ENCODE measurements at places on chromosomes 1 and 21.

GRCh38 chr1:183655562-183656075, 2.5 kb upstream of the APOBEC4 start:
- peak; percentile 70 for DNase-seq

DNA sequence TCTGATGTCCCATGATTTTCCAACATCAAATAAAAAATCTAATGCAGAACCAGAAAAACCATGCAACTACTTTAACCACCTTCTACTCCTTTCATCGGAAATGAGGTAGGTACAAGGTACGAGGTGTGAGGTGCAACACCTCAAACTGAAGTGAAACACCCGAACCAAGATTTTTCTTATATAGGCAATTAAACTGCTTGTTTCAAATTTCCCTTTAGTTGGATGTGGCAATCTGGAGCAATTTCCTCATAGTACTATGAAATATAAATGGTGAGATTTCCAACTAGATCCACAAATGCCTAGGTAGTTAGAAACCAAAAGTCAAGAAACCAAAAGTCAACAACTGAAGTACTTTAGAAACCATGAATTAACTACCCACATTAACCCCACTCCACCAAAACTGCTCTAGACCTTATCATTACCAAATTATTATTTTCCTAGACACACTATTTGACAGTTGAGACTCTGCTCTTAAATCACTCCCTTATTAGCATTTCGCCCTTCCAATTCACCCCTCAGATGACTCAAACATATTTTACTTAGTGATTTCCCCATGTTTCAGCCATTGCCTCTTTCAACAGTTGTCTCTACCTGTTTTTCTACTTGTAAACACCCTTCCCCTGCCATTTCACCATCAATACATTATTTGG, 37.8 kb downstream of the FUBP1 start:
- peak; percentile 11 for DNase-seq

DNA sequence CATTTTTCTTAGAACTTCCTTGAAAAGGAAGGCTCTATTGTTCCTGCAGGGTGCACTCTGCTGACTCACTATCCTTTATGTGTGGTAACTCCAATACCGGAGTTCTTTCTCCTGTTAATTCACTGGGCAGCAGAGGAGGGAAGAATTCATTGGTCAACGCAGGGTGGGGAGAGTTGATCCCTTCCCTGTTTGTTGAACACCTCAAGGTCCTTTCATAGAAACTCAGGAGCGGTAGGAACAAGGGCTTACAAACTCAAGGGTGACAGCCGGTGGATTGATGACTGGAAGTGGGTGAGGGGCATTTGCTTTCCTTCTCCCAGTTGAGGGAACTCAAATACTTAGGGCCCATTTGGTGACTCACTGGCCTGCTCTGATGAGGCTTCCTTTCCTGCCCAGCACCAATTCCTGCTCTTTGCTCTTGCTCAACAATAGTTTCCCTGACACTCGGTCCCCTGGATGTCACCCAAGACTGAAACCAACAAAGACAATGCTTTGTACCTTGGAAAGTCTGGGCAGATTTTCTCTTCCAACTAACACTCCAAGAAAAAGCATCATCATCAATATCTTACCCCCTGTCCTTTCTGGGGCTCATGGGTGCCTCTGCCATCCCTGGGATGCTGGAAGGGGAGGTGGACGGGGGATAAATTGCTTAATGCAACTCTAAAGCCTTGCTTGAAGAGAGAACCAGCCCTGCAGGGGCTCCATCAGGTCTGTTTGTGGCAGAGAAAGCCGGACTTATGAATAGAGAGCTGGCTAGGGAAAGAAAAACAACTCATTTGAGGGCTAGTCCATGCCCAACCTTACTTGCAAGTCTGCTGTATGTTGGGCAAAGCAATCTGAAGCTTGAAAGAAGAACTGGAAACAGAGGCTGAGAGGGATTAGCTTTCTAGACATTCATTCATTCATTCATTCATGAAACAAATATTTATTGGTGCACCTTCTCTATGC, 9.3 kb downstream of the SLC26A9 start:
- DNase-seq: peak; percentile 19

DNA sequence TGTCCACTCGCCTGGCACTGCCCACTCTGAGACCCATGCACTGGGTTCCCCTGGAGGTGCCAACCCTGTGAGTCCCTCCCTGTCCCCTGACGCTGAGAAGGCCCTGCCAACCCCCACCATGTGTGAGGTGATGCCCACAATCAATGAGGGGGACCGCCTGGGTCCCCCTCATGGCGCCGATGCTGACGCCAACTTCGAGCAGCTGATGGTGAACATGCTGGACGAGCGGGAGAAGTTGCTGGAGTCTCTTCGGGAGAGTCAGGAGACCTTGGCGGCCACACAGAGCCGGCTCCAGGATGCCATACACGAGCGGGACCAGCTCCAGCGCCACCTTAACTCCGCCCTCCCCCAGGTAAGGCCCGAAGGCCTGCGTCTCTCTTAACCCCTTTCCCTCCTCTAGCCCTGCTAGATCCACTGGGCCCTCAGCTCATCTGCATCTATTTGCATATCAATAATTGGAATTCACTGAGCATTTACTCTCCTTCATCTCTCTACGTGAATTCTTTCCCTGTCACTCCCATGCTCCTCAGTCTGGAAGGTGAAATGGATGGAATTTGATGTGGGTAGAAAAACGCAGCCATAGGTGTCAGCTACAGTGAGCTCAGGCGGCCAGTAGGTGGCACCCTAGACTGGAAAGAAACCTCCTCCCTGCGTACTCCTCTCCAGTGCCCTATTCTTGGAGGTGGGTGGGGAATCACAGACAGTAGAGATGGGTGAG, 12.8 kb downstream of the PPFIA4 start:
- peak; percentile 55 for DNase-seq

DNA sequence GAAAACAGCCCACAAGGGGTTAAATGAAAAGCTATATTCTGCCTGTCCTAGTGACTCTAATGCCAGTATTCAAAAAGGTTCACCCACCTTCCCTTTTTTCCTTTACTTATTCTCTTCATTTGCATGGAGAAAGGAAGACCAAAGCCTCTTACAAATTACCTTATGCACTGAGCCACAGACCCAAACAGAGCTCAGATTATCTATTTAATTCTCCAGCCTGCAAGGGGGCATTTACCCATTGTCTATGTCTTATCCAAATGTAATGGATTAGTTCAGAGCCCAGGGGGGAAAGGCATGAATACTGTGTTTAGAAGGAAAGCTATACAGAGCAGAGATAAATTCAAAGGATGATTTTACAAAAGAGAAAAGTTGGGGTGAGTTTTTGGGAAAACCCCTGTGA, 388.5 kb downstream of the OMA1 start:
- no peak for DNase-seq

- DNase-seq: no peak
Observed at GRCh38 chr1:113860891-113861290, 10.6 kb downstream of the PTPN22 start.

GRCh38 chr1:30632481-30632880, 90.9 kb downstream of the MATN1 start:
- DNase-seq: no peak

DNA sequence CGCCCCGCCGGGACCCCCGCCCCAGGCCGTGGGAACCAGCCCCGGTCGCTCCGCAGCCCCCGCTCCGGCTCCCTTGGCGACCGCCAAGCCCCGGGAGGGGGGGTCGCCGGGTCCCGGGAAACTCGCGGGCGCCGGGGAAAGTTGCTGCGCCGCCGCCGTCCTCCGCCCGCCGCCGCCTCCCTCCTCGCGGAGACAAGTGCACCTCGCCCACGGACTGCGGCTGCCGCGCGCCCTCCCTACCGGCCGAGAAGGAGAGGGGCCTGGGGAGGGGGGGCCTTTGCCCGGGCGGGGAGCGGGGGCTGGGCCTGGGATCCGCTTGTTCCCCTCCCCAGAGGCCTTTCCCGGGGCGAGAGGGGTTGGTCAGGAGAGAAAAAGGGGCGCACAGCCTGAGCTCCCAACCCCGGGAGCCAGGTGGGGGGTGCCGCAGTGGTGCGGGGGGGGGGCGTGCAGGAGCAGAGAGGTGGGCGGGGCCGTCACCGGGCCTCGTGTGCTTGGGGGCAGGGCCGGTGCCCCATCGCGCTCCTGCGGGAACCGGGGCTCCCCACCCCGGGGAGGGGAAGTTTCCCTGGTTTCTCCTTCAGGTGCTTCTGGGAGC, 592 bp downstream of the AGRN start:
- DNase-seq: no peak

GRCh38 chr1:210394281-210394821, 65.6 kb downstream of the HHAT start:
- DNase-seq: no peak

GRCh38 chr1:72221811-72222210, 60.5 kb downstream of the NEGR1 start:
- no peak for DNase-seq

- no peak for DNase-seq
Observed at GRCh38 chr1:230159580-230159979, 92.5 kb downstream of the GALNT2 start.

DNA sequence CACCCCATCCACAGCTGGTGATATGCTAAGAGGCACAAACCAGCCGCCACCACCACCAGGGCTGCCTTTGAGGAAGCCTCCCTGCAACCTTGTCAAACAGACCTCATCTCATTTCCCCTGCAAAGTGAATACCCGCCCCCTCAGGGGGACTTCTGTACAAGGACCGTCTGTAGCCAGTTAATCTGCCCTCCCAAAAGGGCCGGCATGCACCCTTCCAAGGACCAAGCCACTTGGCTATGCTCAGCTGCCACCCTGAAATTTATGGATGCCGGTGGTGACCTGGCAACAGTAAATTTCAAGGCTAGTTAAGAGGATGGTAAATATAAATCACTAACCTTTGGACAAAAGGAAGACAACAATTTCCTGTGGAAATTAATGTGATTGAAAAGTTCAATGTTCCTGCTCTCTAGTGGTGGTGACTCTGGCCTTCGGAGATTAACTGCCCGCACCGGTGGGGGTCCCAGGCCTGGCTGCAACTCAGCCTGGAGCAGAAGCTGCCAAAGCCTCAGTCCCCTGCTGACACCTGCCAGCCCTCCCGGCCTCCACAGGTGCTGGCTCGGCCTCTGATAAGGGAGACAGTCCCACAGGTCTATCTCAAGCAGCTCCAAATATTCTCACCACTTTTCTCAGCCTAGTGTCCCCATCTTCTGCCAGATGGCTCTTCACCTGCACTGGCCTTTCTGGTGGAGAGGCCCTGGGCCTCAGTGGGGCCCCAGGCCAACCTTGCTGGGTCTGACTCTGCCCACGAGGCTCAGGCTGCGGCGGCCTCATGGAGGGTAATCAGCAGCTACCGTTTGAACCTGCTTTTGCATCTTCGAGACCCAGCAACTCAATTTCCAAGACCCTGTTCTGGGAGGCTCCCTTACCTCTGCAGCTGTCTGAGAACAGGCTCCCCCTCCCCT, 12.2 kb downstream of the TMEM53 start:
- no peak for DNase-seq

DNA sequence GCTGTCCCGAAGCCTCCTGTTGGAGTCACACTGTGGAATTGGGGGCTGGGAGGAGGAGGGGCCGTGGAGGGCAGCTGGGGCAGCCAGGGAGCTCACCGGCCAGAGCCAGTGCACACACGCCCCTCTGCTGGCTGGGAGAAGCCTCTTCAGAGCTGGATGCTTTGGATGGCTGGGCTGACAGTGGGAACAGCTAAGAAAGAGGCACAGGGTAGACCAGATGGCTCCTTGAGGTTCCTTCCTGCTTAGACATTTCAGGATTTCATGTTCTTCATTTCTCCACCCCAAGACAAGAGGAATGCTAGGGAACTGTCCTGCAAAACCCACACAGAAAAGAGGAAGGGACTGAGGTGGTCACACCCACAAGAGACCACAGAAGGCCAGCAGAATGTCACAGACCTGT, 254.8 kb upstream of the VAMP3 start:
- DNase-seq: no peak

GRCh38 chr21:14543983-14544382, 2.1 kb downstream of the SAMSN1 start:
- DNase-seq: no peak

DNA sequence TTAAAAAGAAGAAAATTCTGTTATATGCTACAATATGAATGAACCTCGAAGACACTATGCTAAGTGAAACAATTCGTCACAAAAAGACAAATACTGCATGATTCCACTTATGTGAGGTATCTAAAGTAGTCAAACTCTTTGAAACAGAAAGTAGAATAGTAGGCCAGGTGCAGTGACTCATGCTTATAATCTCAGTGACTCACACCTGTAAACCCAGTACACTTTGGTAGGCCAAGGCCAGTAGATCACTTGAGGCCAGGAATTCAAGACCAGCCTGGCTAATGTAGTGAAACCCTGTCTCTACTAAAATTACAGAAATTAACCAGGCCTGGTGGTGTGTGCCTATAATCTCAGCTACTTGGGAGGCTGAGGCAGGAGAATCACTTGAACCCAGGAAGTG, 25.7 kb downstream of the EPHA10 start:
- no peak for DNase-seq

GRCh38 chr1:66752000-66752592, at the start of gene DYNLT5:
Gene DYNLT5, plus strand, starts transcription at chr1:66752459. Its CDS starts 2,200 bp downstream, at chr1:66754659.
- no peak for DNase-seq

DNA sequence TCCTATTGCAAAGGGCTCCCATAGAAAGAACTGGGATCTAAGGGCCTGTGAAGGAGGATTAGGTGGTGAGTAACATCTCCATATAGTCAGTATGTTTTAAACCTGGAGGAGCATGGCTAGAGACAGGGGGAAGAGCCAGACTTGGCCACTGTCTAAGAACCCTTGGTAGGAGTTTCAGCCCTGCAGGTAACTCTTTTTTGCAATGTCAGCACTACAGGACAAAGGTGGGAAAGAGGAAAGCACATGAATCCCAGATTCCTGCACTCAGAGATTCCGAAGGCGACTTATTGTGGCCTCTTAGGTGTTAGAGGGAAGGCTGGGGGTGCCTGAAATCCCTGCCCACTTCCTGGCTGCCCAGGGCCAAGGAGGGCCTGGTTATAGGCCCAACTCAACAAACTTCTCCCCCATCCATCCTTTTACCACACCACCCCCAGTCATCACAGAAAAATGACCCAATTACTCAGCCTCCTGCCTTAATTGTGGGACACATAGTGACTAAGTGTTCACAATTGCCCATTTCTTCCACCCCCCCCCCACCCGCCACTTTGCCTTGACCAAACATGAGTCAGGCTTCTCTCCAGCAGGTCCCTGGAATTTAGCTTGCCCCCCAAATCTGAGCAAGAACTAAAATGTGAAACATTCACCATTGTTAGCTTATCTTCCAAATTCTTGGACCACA, 1.9 kb upstream of the NTNG1 start:
- no peak for DNase-seq

DNA sequence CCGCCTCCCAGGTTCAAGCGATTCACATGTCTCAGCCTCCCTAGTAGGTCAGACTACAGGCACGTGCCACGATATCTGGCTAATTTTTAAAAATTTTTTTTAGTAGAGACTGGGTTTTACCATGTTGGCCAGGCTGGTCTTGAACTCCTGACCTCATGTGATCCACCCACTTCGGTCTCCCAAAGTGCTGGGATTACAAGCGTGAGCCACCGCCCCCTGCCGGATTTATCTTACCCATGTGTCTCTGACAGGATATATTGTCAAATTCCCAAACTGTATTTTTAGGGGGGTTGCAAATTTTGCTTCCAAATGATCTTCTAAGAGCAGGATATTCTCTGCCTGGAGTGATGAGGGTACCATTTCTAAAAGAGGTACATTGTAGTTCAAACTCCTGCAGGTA, 74.3 kb downstream of the KIF26B start:
- DNase-seq: no peak
